ENCODE measurements at places on chromosomes 7 and 10. TPM values are rescaled to one million over a fixed set of nuclear protein-coding genes. Genes with fewer than 3 reads are reported as not detected.

DNA sequence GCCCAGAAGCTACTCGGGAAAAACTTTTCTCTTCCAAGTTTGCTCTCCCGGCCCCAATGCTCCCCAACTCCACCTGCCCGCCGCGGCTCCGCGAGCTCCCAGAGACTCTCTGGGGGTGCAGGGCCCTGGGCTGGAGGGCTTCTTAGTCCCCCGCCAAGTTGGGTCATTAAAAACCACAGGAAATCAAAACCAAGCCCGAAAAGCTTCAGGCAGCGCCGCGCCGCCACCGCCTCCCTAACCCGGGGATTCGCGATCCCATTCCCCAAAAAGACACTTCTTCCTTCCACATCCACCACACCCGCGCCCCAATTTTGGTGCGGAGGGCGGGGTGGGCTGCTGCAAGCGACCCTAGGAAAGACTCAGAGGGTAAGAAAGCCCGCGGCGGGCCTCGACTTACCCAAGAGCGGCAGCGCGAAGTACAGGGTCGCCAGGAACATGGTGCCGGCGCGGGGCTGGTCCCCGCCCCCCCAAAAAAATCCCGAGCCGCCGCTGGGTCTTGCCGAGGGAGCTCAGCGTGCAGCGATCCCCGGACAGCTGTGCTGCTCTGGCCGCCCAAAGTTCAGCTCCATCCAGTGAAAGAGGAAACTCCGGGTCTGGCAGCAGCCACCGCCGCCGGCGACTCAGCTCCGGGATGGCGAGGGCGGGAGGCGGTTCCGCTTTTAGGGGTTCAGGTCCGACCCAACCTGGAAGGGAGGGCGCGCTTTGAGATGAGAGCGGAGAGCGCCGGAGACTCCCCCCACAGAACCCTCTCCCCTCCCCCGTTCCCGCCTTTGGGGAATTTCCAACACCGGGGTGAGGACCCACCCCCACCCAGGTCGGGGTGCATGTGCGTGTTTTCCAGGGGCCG is 1.2 kb downstream of the GFRA1 start:
- DNase-seq: no peak

Gene CABCOCO1
- total RNA-seq: not detected

- no peak for DNase-seq
These were observed 30.4 kb upstream of the CDK13 start for GRCh38 chr7:39919646-39920045.

Gene ASAH2B
- total RNA-seq: 3.4 TPM

DNA sequence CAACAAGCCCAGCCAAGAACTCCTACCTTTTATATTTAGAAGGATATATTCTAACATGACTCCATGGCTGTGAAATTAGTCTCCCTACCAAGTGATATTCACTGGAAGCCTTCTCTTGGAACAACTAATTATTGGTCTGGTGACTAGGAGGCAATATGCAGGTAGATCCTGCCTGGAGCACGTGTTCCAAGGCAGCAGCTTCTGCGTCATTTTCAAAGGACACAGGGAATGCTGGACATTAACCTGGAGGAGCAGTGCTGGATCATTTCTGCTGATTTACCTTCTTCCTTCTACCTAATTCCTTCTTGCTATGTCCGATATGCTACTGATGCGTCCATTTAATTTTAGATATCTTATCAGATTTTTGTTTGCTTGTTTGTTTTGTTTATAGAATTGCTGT is 5.6 kb downstream of the AKR1D1 start:
- DNase-seq: no peak

DNA sequence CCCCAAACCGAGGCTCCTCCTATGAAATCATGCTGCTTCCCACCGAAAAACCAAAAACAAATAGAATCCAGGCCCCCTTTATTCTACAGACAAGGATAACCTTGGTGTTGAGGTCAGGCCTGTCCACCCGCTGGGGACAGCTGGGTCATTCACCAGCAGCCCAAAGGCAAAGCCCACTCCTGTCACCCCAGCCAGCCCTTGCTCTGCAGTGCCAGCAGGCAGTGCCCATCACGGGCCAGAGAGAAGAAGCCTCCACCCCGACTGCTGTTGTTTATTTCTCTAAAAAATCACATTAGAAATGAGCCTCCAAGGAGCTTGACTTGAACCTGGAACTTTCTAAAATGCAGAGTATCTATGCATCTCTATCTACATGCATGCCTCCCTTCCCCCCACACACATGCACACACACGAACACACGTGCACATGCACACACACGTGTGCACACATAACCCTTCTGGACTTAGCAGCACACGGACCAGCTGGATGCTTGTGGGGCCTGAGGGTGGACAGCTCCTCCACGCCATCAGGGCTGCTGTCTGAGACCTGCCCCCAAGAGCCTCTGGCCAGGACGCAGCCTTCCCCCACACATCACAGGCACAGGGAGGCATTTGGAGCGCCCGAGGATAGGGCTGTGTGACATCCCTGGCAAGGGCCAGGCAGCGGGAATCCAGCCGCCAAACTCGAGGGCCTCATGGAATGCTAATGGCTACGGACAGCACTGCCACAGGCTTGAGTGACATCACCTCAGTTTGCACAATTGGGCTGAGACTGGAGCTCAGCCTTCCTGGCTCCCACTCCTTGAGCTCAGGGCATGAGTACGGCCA is 22.8 kb downstream of the PRKAG2 start:
- DNase-seq: peak; percentile 71

GRCh38 chr10:130393342-130393741 is 257.2 kb downstream of the GLRX3 start:
- DNase-seq: peak; percentile 21

Gene SPOCK2
- total RNA-seq: 10.4 TPM

- no peak for DNase-seq
These were observed 655.9 kb downstream of the SDK1 start for GRCh38 chr7:3956949-3957348.

DNA sequence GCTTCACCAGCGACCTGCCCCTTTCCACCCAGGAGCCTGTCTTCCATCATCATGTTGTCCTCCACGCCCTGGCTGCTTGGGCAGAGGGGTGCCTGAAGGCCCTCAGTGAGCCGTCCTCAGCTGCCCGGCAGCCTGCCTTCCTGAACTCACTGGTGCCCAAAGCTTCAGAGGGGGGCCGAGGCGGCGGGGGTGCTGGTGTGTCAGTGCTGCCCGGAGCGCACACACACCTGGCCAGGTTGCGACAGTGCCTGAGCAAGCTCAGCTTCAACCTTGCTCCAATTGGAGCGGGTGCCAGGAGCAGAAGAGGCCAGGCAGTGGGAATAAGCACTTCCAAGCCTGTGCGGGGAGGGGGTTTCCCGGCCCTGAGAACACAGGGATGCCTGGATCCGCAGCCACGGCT is 566.3 kb downstream of the INHBA start:
- peak; percentile 52 for DNase-seq

GRCh38 chr10:1369665-1370064 is 313.5 kb downstream of the WDR37 start:
- DNase-seq: no peak

Gene CFAP58
- total RNA-seq: 1.1 TPM

Gene KLF14
- total RNA-seq: 0.08 TPM

DNA sequence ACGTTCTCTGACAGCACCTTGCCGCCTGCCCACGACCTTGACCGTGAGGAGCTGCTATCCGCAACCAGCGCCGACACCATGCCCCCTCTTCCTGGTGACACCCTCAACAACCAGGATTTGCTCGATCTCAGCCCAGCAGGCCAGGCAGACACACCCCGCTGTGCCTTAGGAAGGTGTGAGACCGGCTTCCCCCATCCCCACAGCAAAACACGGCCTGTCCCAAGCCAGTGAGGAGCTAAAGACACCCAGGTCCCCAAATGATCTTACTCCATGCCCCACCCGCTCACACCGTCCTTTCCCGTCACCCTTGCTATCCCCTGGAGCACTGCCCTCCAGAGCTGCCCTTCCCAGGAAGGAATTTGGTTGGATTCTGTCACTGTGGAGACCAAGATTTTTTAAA is 21.3 kb upstream of the TTYH3 start:
- no peak for DNase-seq

Gene GSDME
- 4.1 TPM for total RNA-seq

Gene CCDC172
- not detected for total RNA-seq

Gene EPO
- not detected for total RNA-seq

Gene MICU1
- 49.0 TPM for total RNA-seq

DNA sequence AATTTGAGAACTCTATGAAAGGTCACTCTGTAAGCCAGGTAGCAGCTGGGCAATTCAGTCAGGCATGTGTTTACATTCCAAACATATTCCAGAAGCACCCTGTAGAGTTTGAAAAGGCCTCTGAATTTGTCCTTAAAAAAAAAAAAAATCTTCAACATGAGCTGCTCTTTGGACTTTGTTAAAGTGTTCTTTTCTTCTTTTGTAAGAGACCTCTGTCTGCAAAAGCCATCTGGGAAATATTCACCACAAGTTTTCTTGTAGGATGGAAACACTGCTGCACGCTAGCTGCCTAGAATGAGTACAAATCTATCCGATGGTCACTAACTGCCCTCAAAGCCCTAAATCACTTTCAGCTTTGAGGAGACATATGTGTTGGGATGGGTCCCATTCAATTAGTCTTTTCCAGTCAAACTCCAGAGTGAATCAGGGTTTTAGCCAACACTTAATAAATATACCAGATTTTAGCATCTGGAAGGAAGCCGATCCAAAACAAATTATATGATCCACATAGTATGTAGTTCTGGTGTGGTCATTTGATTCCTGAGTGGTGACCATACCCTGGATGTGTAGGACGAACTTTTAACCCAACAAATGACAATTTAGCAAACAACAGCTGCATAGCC is 85.9 kb downstream of the CD36 start:
- DNase-seq: no peak

- DNase-seq: peak; percentile 92
These were observed 10.4 kb downstream of the TNS3 start for GRCh38 chr7:47571331-47572093.

DNA sequence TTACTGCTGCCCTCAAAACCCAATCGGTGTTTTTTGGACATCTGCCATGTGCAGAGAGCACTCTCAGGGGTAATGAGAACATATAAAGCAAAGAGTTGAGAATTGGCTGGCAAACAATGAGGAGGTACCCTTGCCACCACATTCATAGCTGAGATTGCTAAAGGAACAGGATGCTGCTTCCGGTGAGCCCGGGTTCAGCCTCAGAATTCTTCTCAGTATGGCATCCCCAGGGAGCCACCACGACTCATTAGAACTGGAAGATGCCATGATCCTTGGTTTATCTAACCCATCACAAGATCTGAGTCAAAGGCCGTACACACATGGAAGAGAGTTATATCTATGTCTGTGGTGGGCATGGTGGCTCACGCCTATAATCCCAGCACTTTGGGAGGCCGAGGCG is 174.4 kb downstream of the ARID5B start:
- DNase-seq: no peak

Gene CDHR3
- 3.6 TPM for total RNA-seq

GRCh38 chr7:122311734-122312450 is 7.3 kb upstream of the FEZF1 start:
- no peak for DNase-seq

DNA sequence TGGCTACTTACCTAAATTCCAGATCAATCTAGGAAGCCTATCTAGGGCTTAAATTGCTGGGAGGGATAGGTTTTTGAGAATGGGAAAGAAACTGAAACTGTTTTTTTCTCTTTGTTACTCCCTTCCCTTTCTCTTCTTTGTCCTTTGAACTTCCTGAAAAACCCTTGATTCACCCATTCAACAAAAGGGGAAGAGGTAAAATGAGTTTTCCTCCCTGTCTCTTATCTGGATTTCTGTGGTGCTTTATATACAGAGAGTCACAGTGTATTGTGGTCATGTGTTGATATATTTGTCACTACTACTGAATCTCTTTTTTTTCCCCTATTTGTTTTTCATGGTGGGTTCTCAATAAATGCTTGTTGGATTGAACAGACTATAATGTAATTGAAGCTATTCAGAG is 19.8 kb upstream of the NUP205 start:
- no peak for DNase-seq

Gene COL1A2
- 96.6 TPM for total RNA-seq

Gene GIMAP5
- 9.0 TPM for total RNA-seq

Gene C10orf62
- total RNA-seq: 0.97 TPM

DNA sequence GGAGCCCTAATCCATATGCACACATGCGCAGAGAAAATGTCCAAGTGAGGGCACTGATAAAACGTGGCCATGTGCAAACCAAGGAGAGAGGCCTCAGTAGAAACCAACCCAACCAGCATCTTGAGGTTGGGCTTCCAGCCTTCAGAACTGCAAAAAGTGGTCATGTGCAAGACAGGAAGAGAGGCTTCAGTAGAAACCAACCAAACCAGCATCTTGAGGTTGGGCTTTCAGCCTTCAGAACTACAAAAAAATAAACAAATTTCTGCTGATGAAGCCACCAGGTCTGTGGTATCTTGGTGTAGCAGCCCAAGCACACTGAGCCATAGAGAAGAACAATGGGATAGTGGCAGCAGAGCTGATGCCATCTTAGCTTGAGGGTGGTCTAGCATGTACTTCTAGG is 371.5 kb downstream of the CALN1 start:
- no peak for DNase-seq

DNA sequence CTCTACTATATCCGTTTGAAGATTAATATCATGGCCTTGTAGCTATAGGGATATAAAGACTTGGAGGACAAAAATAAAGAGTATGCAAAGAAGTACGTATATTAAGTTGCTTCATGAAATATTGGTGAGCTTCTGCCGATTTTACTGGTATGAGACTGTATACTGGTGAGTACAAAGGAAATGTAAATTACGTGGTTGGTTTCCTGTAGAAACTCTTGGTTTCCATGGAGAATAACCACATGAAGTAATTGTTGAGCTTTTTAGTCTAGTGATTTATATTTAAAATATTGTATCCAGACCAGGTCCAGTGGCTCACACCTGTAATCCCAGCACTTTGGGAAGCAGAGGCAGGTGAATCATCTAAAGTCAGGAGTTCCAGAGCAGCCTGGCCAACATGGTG is 32.2 kb upstream of the GLI3 start:
- no peak for DNase-seq

DNA sequence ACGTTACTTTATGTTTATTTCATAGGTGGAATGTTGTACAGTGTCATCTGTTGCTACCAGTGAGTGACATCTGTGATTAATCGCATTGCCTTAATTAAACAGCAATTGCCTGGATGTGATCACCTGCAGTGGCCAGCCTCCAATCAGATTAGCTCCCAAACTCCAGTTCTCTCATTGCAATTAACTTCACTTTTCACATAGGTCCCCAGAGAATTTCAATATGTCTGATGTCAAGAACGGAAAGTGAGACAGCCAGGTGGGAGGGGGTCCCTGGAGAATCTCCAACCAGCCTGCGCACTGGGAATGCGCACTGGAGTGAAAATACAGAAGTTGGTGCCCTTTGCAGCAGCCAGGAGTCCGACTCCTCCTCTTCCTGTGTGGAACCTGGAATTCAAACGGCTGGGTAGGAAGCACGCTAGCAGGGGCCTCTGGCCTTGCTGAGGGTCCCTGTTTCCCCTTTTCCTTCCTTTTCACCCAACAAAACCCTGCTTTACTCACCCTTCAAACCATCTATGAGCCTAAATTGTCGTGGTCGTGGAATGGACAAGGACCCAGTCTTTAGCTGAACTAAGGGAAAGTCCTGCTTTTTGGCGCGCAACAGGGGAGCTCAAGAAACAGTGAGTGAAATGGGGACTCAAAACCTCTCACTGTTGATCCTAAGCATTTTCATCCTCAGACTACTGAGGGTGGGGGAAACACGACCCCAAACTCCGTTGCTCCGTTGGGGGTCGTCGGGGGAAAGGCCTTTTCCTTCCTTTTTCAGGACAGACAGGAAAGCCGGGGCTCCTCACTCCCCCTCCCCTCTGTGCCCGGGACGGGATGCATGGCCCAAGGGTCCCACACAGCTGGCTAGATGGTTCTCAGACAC is 1355.5 kb upstream of the LRRTM3 start:
- peak; percentile 63 for DNase-seq

Gene LAMB1
- total RNA-seq: 83.2 TPM

Gene USP6NL
- 6.4 TPM for total RNA-seq

- peak; percentile 56 for DNase-seq
These were observed 34.1 kb upstream of the PITRM1 start for GRCh38 chr10:3206511-3207157.

GRCh38 chr10:131573707-131574106 is 262.2 kb upstream of the TCERG1L start:
- DNase-seq: no peak
